ENCODE measurements at places on chromosomes 6 and 20. TPM values are rescaled to one million over a fixed set of nuclear protein-coding genes. Genes with fewer than 3 reads are reported as not detected.

Gene BTNL2
- not detected for total RNA-seq

Gene MUC22
- total RNA-seq, result not detected

Gene MMP24
- total RNA-seq, result 2.5 TPM

Gene MLIP
- not detected for total RNA-seq

Gene DSN1
- total RNA-seq, result 11.9 TPM

Gene CALHM4
- total RNA-seq, result not detected

Gene MICB
- 4.0 TPM for total RNA-seq

Gene C6orf15
- 0.59 TPM for total RNA-seq
